Left ventricle myocardium inferior (tissue), 1 donor: ENCODE measurements at places on chromosomes 3 and 15.
A peak's percentile ranks its signal among the peaks of the same experiment; 100 is the strongest.

DNA sequence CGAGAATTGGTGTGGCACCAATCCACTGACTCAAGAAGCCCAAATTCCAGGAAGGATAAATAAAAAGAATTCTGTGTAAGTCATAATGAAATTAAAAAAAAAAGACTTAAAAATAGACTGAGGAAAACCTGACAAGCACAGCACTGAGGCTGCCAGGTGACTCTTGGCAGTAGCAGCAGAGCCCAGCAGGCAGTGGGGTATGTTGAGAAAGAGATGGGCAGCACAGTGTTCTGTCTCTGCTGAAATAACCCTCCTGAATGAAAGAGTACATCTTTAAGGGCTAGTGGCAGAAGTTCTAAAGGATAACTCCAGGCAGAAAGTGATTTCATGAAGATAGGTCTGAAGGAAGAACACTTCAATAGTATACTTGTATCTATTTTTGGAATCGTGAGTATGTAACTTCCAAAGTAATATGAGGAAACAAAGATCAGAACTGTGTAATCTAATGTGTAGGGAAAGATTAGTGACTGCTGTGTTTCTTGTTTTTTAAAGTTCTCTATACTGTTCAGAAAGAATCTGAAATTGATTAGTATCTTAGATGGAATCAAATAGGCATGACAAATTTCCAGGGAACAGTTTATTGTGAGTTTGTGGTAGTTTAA, 75.9 kb downstream of the RAB7A start:
- DNase-seq: peak; percentile 56

DNA sequence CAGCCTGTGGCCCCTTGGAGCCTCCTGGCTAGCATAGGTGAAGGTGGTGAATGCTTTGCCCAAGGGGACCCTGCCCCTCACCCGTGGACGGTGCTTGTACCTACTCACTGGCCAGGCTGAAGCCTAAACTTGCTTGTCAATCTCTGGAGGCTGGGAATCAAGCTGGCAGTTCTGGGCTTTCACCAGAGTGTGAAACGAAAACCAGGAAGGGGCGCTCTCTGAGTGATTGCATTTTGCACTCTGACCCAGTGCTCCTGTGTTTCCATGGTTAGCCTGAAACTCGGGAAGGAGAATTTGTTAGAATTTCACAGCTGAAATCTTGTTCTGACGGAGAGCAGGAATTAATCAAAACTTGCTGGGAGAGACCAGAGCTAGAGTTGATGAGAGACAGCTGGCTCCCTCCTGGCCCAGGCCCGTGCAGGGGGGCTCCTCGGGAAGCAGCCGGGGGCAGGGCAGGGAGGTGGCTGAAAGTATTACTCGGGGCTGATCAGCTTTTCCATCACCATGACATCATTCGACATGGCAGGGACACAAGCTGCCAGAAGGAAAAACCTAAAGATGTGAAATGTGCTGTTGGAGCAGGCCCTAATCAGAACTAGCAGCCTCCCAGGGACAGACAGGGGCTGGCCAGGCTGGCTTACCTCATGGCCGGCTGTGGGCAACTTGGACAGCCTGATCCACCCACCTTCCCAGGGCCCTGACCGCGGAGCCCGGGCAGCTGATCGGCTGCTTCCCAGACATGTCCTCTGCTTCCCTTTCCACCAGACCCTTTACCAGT, 323.6 kb upstream of the CTDSPL start:
- peak; percentile 44 for DNase-seq

DNA sequence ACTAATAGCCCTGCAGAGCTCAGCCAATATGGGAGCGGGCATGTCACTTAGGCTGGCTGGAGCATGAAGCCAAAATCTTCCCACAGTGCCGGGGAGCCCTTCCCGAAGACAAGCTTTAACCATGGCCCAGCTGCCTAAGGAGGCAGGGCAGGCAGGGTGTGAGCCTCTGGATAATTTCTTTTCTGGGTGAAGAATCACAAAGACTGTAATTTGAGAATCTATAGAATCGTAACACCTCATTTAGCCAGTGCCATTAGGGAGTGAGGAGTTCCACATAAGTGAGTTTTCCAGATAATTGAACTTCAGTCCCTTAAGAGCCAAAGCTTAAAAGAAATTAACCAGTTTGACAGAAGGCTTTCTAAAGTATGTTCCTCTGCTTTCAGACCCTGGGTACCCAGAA, 40.2 kb upstream of the TLE3 start:
- no peak for DNase-seq

GRCh38 chr3:196144383-196145105, 62.7 kb upstream of the TFRC start:
- no peak for DNase-seq

GRCh38 chr3:118548434-118548833, 486.2 kb downstream of the IGSF11 start:
- no peak for DNase-seq

- peak; percentile 56 for DNase-seq
Observed at GRCh38 chr15:33068007-33068481, 126.5 kb downstream of the FMN1 start.

GRCh38 chr3:179036626-179037300, 34.8 kb downstream of the ZMAT3 start:
- no peak for DNase-seq
